ENCODE measurements at places on chromosomes 3 and 15.

GRCh38 chr3:188316723-188317070, 162.7 kb downstream of the LPP start:
- DNase-seq = no peak

- DNase-seq = no peak
Observed at GRCh38 chr15:80684697-80685096, 10.4 kb upstream of the ABHD17C start.

- no peak for DNase-seq
Observed at GRCh38 chr3:174949523-174949922, 90.4 kb downstream of the NAALADL2 start.

DNA sequence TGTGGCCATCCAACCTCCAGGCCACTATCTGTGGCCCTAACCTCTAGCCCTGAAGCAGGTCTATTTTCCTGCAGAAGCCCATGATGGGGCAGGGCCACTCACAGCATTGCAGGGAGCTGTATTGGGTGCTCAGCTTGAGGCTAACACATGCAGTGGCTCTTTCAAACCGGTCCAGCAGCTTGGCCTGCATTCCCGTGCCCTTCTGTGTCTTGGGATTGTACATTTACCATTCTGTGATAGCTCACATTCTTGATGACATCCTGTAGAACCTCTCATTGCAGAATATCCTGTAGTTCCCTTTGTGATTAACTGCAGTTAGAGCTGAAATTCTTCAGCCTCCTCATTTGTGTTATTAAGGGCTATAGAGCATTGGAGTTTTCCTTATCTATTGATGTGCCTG, 60.8 kb upstream of the ANKRD34C start:
- no peak for DNase-seq

DNA sequence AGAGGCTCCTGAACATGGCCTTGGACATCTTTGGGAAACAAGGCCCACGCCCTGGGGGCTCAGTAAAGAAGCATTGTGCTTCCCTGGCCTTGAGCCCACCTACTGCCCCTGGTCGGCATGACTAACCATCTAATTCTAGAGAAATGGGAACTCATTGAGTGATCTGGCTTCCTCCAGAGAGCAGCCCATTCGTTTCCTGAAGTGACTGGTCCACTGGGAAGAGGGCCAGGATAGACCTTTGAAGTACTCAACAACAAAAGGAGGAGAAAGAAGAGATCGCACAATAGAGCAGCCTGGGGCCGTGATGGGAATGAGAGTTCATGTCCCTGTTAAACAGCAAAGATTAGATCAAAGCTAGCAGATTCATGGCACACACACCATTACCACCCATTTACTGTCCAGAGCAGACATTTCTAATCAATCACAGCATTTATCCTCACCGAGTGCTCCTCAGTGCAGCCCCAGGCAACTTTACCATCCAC, 514.4 kb upstream of the PROK2 start:
- DNase-seq = no peak

GRCh38 chr3:143806038-143806437, 42.2 kb downstream of the SLC9A9 start:
- no peak for DNase-seq

- no peak for DNase-seq
Observed at GRCh38 chr15:62745621-62746225, 296.8 kb upstream of the TPM1 start.

- no peak for DNase-seq
Observed at GRCh38 chr3:166461626-166462025, 624.4 kb upstream of the BCHE start.

DNA sequence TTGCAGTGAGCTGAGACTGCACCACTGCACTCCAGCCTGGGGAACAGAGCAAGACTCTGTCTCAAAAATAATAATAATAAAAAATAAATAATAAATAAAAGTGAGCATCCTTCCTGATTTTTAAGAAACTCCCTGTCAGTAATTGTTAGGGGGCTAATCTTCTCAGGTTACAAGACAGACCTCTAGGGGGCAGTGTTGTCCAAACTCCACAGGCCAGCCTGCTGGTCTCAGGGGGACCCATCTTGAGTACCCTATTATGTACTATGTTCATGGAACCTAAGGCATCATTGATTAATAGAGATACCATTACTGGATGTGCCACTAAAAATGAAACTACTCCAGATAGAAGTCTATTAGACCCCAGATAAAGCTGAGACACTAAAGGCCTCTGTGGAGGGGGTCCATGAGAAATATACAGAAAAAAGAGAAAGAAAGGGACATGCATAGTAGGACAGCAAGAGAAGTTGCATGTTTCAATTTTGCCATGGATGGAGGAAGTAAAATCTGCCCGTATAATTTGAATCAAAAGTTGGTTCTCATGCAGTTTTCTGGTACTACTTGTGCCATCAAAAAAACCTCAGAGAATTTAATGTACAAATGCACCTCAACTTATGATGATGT, 85.5 kb upstream of the CDV3 start:
- peak; percentile 36 for DNase-seq

GRCh38 chr3:58202917-58203360, 7.8 kb downstream of the DNASE1L3 start:
- DNase-seq = no peak

GRCh38 chr3:157861076-157861765, 245.0 kb downstream of the SHOX2 start:
- DNase-seq = no peak

DNA sequence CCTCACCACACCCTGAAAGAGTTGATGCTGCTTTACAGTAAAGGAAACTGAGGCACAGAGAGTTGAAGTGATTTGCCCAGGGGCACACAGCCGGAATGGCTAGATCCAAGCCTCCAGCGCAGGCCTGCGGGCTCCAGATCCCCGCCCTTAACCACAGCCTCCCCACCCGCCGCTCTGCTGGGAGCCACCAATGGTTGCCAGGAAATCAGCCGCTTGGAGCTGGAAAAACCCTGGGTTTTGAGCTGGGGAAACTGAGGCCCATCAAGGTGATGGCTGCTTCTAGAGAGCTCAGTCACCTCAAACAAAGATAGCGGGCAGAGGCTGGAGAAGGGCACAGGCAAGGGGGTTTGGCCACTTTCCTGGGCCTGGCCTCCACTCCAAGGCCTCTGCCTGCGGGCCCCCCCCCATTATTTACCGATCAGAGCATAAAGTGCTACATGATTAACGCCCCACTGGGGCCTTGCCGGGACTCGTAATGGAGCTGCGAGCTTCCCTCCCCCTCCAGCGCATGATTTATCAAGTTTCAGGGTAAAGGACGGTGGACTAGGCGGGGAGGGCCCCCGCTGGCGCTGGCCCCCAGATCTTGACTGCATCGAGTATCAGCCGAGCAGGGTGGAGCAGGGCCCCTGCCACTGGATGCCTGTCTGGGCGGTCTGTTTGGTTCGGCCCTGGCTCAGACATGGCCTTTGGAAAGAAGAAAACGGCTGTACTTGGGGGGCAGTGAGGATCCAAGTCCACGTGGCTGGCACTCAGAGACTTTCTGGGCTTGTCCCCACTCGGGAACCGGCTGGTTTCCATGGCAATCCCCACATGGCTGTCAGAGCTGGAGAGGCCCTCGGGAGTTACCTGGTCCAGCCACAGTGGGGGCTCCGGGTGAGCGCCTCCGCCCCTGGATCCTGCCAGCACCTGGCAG, 9.1 kb downstream of the PLXND1 start:
- no peak for DNase-seq

DNA sequence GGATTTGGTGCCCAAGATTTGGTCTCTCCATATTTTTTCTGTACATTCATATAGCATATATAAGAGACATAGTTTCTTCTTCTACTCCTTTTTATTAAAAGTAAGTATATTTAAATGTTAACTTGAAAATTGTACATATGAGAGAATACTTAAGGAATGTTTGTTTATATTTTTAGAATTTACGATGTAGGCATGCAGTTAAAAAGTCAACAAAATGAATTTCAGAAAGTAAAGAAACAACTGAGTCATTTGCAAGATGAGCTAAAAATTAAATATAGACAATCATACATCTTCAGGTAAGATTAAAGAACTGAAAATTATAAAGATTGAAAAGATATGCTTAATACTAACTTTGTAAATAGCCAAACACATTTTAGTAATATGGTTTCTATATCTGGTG, 94.2 kb downstream of the LEKR1 start:
- DNase-seq = no peak

DNA sequence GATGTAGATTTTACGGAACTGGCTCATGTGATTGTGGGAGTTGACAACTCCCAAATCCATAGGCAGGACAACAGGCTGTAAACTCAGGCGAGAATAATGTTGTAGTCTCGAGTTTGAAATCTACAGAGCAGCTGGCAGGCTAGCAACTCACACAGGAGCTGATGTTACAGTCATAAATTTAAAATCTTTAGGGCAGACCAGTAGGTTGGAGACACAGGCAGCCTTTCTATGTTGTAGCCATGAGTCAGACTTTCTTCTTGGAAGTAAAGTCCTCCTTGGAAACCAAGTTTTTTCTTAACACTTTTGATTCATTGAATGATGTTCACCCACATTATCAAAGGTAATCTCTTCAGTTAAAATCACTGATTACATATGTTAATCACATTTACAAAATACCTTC, 89.1 kb upstream of the ALCAM start:
- DNase-seq = no peak

GRCh38 chr3:143118630-143119008, 952 bp upstream of the CHST2 start:
- no peak for DNase-seq

Measured in CD8-positive, alpha-beta memory T cell (primary cell).